ENCODE measurements at places on chromosomes 7 and 10.

DNA sequence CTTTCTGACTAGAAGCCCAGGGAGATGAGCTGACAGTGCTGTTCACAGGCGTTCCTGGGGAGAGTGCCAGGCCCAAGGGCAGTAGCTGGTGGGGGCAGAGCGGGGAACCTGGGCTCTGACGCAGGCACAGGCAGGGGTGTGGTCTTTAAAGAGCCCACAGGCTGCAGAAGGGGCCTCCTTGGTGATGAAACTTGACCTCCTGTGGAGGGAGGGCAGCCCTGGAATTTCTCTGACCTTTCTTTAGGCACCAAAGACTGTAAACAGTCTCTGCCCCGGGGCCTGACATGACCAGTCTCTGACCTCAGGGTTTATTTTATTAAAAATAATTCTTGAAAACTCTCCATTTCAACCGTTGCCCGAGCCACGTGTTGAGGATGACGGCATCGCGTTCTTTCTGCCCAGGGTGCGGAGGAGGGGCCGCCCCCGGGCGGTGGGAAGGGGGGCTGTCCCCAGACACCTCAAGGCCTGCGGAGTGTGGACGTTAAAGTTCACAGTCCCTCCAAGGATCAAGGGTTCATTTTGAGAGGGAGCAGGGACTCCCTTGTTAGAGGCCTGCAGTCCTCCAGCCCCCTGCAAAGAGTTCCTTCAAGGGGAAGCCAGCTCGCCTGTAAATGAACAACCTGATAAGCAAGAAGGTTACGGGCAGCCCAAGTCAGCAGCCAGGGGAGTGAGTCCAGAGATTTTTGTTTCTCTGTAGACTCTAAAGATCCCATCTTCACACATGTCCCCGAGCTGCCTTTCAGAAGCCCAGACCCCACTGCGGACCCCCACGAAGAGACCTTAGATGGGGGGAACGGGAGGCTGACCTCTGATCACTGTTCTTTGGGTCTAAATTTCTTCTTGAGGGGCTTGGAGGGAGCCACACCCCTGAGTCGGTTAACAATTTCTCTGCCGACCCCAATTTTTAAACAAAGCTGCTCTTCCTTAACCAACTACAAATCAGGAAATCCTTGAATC is 128.9 kb downstream of the VIPR2 start:
- no peak for DNase-seq

DNA sequence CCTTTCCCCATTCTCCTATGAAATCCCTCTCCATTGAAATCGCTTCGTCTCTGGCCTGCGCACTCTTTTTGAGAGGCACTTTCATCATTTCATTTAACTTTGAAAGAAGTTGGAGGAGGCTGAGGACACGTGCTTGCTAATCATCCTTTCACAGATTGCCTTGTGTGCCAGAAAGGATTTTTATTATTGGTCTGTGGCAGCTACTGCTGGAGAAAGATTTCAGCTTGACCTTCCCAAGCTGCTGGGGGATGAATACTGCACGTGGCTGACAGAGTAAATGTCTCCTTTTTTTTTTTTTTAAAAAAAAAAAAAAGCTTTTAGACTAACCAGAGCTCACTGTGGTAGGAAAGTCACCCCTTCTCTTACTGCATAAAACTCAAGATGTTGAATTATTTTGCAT is 44.2 kb upstream of the KCNIP2 start:
- no peak for DNase-seq

GRCh38 chr10:30169342-30169741 is 110.0 kb upstream of the JCAD start:
- DNase-seq: no peak

- peak; percentile 7 for DNase-seq
Observed at GRCh38 chr7:105352018-105352612, 36.6 kb downstream of the SRPK2 start.

DNA sequence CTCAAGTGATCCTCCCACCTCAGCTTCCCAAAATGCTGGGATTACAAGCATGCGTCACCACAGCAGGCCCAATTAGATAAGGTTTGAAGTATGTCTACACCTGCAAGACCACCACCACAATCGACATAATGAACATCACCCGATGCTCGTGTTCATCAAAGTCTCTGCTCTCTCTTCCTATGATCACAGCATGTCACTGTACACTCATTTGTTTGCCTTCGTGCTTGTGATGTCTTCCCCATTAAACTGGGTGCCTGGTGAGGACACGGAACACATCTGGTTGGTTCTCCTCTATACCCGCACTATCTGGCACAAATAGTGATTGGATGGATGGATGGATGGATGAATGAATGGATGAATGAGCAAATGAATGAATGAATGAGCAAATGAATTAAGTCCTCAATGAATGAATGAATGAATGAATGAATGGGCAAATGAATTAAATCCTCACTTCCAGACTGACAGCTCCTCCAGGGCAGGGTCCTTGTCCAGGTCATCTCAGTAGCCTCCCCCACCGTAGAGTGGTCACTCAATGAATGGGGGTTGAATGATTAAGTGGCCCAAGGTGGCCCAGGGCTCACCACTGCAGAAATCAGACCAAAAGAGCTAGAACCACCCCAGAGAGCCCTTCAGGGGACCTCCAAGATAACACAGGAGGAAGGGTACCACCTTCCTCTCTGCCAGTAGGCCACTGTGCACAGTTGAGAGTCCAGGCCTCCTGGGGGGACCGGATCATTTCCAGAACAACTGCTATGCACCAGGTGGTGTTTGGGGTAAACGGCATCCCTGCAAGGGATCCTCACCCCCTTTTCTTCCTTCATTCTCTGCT is 101.9 kb upstream of the TNRC18 start:
- DNase-seq: no peak

- no peak for DNase-seq
Observed at GRCh38 chr10:44906486-44906885, 4.7 kb upstream of the TMEM72 start.

DNA sequence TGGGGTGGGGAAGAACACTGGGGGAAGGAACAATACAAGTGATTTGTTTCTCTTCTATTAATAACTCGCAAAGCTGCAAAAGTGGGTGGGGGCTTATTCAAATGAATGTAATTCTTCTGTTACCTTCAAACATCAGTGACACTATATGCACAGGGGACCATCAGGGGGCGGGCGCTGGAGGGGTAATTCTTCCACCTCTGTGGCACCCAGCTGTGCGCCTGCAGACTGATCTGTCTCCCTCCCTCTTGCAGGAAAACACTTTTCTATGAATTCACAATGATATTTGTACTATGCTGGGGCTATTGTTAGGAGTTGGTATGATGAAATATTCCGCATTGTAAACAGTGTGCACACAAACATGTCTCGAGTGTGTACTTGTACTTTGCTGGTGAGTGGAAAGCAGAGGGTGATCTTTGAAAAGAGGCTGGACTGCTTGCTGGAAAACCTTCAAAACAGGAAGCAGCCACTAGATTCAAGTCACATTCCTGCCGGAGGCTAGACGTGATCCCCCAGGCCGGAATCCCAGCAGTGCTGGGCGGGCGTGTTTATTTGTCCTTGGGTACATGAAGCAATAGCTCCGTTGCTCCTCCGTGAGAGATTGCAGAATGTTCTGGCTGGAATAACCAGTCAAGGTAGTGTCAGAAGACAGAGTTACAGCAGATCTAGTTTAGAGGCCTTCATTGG is 15.8 kb upstream of the BNIP3 start:
- no peak for DNase-seq

GRCh38 chr10:5018134-5018533 is 14.5 kb upstream of the AKR1C2 start:
- DNase-seq: no peak

DNA sequence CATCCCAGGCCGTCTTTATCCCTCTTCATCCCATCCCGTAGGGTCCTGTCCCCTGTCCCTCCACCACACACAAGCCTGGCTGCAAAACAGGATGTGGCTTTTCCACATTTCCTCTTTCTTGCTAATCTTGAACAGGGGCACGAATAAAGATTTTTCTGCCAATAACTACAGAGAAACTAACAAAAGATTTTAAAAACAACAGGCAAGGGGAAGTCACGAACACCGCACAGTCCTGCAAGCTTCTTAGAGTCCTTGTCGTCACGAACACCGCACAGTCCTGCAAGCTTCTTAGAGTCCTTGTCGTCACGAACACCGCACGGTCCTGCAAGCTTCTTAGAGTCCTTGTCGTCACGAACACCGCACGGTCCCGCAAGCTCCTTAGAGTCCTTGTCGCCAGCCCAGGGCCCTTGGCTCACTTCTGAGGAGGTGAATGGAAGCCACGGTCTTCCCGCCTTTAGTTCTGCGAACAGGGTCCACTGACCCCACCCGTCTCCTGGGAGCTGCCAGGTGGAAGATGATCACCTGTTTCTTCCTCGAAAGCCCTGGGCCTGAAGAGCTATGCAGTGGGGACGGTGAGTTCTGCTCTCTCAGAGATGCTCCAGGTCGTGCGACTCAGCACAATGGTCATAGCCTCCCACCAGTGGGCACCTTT is 10.3 kb upstream of the INSIG1 start:
- no peak for DNase-seq

DNA sequence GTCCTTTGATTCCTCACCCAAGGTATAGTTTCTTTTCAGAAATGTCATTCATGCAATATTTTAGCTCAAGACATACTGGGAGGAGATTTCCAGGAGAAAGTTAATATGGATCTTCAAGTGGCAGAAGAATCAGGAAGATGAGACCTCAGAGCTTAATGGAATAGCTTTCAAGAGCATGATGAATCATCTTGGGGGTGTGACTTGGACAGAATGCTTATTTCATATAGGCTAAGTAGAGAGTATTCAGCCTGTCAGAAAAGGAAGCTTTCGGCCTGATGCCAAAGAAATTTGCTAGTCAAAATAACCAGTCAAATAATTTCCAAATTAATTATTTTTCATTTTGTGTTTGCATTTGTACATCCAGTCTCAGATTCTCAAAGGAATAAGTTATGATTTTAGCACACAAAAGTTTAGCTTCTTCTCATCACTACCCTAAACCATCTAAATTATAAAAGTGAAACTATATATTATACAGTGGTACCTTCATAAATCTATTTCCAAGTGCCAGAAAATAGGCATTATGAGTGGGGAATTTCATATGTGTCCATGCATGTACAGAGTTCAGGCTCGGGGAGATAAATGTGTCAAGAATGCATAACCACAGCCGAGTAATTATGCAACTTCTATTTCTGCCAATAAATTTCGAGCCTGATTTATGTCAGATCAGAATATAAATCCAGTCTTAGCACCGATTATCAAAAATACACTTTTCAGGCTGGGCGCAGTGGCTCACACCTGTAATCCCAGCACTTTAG is 27.3 kb upstream of the CALD1 start:
- DNase-seq: no peak

- no peak for DNase-seq
Observed at GRCh38 chr7:2638224-2638991, 6.6 kb downstream of the TTYH3 start.

DNA sequence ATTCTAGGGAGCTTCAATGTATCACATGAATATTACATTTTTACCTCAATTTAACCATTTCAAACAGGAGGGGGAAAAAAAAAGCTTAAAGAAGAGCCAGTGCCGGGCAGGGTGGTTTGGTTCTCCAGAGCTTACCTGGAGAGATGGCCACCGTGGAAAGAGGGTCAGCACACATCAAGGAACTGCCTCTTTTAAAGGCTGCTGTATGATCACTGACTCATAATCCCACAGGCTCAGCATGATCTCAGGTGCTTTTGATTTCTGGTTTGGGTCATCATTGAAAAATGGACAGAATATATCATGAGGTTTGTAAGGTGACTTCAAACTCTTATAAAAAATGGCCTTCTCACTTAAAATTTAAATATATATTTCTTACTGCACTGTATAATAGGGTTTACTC is 67.5 kb upstream of the MDFIC start:
- no peak for DNase-seq
